Stimulated activated naive CD8-positive, alpha-beta T cell treated with anti-CD3 and anti-CD28 coated beads, Interleukin-15, Interleukin-2, amounts not matched to agents 100 U/mL and 50 U/mL, for 24 hours (primary cell): ENCODE measurements at places on chromosomes 2 and 18.

- peak; percentile 71 for DNase-seq
Observed at GRCh38 chr2:229800997-229801754, 86.8 kb upstream of the DNER start.

DNA sequence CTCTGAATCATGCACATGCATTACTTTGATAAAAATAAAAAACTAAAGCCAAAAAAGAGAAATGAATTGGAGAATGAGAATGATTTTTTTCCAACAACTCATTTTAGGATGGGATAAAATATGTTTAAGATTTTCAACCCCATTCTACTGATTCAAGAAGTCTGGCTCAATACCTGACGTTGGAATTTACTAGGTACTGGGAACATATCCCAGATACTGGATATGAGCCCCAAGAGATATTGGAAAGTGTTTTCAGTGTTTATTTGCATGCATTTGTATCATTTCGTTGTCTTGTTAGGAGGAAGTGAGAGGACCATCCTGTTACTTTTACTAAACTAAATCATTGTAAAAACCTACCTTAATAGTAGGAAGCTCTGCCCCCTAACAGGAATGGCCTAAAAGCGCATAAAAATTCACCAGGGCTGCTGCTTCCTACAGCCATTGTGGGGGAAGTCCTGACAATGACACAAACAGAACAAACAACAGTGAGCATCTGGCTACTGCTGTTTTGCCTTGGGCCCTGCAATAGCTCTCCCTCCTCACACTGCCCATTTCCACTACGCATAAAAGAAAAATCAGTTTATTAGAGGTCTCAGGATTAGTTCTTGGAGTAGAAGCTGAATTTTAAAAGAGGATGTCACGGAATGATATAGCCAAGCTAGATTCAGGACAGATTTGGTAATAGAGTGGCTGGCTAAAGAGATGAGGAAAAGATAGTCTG, 35.2 kb downstream of the ANKAR start:
- DNase-seq: no peak

DNA sequence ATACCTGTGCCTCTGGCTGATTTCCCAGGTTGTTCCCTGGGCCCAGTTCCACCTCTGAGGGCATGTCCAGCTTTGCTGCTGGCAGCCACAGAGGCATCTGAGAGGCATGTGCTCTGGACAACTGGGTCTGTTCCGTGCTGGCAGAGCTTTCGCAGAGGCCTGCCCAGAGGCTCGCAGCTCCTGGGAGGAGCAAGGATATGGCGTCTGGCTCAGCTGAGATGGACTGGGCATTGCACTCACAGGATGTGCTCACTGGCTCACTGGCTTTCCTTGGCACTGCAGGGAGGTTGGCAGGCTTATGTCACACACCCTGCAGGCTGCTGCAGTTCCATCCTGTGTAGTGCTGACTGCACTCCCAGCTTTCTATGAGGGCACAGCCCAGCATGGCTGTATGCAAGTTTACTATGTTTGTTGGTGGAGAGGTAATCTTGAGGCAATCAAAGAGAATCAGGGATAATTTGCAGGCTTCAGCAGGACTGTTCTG, 172.3 kb downstream of the PRKCE start:
- DNase-seq: no peak

DNA sequence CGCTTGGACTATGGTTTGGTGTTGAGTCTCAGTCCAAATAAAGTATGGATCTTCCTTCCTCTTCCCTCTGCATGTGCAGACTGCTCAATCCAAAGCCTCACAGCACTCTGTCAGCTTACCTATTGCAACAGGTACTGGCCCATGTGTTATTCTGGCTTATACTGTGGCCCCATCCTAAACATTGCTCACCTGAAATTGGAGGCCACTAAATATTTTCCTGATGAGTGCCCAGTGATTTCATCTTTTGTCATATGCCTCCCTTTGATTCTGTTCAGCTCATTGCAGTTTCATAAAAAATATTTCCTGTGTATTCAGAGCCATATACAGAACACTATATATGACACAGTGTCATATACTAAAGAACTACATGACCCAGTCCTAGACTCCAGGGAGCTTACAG, 86.3 kb upstream of the FAM136A start:
- no peak for DNase-seq

DNA sequence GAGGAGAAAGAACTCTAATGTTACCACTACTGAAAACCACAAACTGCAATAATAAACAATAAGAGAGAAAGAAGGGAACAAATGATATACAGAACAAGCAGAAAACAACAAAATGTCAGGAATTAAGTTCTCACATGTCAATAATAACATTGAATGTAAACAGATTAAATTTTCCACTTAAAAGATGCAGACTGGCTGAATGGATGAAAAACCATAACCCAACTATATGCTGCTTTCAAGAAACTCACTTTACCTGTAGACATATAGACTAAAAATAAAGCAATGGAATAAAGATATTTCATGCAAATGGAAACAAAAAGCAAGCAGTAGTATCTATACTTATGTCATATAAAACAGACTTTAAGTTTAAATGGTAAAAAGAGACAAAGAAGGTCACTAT, 50.4 kb downstream of the MRO start:
- no peak for DNase-seq

GRCh38 chr2:203019142-203019541, 4.5 kb downstream of the NBEAL1 start:
- DNase-seq: no peak

DNA sequence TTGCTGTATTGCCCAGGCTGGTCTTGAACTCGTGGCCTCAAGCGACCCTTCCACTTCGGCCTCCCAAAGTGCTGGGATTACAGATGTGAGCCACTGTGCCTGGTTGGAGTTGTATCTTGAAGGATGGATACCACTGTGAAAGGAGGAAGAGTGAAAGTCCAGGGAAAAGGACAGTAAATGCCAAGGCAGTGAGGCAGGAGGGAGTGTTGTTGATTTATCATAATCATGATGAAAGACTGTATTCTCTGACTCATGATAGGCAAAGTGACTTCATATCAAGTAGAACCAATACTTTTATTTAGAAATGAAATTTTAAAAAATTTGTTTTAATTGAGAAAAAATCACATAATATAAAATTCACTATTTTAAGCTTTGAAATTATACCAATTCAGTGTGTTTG, 162.3 kb downstream of the ARHGAP28 start:
- DNase-seq: no peak

- no peak for DNase-seq
Observed at GRCh38 chr2:196288006-196288538, 116.7 kb upstream of the STK17B start.

DNA sequence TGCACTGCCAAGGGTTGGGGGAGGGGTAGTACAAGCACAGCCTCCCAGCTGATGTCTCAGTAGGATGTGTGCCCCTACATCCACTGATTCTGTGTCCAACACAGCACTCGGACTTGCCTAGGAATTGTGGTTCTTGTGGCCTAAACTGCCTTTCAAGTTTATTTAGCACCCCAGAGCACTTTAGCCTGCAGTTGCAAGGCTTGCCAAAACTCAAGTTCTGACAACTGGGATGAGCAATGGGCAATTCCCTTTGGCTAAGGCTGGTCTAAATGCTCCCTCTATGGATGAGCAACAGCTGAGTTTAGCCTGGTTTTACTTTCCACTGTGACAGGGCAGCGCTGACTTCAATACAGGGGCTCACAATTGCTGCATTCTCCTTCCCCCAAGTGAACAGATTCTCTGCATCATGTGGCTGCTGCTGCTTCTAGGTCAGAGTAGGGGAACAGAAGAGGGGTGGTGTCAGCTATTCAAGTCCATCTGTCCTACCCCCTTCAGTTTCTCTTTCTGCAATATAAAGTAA, 471.5 kb downstream of the PIK3C3 start:
- no peak for DNase-seq

DNA sequence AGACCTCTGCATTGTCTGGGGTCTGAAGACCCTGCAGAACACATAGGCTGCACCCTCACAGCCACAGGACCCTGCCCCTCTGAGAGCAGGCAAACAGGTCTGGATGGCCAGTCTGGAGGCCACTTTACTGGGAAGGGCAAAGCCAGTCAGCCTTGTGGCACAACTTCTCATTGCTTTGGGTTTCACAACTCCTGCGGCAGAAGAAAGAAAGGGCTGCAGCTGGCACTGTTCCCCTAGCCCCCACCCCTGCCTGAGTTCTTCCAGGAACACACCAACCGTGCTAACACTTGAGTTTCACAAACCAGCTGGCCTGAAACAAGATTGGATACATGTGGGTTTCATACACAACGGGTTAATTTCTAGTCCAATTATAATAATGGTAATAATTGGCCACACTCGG, 276.5 kb upstream of the MGAT5 start:
- DNase-seq: no peak

DNA sequence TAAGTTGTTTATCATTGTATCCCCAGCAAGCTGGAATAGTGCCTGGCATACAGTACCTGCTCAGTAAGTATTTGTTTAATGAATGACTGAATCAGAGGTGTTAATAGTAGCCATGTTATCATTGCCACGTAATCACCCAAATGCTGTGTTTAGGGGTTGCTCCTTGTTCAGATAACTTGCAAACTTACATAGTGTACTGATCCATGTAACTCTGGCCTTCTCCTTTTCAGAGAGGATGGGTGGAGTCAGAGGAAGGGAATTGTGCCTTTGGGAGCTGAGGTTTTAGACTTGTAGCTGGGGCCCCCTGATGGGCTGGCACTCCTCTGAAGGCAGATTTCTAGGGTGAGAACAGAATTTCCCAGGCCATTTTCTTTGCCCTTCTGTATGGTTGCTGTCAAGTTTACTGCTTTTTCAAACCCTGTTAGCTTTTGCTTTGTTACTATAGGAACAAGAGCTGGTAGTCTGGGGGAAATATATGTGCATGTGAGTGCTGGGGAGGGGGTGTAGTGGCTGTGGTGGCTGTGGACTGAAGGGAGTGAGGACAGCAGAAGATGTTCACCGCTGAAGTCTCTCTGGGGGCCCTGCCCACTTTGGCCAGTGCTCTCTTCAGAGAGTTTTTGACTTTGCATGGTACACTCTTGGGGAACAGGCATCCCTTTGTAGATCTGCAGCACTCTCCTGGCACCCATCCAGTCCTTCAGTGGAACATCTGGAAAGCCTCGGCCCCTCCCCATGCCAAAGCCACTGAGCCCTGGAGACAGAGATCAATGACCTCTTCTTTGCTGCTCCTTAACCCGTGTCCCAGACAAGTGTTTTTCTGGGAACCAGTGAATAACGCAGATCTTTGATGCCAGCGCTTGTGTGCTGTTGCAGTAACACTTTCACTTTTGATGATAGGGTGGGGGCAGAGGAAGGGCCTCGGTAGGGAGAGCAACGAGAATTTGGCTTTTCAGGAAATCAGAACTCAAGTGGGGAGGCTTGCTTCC, 209.0 kb downstream of the PRKCE start:
- no peak for DNase-seq

DNA sequence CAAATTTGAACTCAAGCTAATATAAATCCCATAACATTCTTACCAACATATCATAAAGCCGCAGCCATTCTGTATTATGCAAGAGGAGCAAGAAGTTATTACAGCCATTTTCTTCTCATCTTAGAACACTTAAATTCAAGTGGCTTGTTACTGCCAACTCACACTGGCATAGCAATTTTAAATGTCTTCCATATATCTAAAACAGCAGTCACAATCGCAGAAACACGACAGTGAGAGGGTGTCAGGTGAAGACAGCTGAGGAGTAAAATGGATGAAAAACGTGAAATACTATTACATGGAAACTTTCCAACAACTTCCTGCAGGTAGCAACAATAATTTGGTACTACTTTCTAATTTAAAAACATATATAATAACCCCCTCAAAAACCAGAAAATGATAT, 17.9 kb downstream of the PPP3R1 start:
- no peak for DNase-seq

GRCh38 chr2:169775765-169776164, 22.9 kb upstream of the SSB start:
- no peak for DNase-seq

DNA sequence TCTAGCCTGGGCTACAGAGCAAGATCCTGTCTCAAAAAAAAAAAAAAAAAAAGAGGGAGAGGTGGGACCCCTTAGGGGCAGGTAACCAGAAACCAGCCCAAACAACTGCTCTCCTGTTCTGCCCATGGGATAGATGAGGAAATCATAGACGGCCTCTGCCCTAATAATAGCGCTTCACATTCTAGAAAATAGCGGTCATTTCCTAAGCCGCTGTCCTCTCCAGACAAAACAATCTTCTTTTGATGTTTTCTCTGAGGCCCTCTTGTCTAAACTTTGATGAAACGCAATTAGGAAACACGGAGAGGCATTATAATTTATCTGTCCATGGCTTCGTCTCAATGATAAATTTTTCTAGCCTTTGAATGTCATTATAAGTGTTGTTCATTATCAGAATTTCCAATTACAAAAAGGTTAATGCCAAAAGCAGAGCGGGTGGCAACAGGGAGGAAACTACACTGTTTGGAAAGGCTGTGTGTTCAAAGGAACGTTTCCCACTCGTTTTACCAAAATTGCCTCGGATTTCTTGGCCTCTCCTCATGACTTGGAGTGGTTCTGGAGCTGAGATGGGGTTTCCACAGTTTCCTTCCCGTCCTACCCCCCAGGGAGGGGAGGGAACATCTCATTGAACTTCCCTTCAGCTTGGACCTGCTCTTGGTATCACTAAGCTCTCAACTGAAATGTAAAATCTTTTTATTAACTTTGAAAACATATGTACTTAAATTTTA, 151.6 kb upstream of the ZNF236 start:
- DNase-seq: no peak

DNA sequence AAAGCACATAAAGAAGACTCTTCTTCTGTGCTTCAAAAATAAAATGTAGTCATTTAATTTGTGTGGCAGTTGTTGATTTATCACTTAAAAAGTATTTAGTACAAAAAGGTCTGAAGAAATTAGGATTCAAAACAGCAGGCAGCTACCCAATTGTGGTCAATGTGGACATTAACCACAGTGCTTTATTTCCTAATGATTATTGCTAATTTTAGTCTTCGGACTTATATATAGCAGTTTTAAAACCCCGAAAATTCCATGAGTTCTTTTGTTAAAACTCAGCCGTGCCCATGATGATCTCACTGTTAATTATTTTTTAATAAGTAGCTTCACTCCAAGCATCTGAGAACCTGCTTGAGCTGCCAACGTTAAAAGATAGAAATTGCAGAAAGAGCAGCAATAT, 594.3 kb downstream of the STK39 start:
- DNase-seq: no peak

DNA sequence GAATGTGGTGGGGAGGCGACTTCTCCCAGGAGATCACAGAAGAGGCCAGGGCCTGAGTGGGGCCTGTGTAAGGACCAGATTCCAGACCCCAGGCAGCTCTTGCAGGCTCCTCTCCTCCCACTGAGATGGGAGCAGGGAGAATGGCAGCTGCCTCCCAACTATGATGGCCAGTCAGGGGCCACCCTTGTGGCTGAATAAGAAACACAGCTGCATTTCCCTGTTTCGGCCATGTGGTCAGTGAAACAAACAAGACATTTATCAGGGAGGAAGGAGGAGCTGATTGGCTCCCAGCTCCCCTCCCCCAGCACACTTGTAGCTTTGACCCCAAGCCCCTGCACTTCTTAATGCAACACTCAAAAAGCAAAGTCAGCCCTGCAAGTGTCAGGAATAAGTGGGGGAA, 143.5 kb downstream of the CELF4 start:
- no peak for DNase-seq

GRCh38 chr2:132473174-132473883, 56.7 kb downstream of the GPR39 start:
- no peak for DNase-seq
